H9 (cell line): ENCODE measurements at places on chromosomes 13 and 19.

GRCh38 chr19:50398675-50399367 is 14.7 kb downstream of the POLD1 start:
- no peak for DNase-seq

DNA sequence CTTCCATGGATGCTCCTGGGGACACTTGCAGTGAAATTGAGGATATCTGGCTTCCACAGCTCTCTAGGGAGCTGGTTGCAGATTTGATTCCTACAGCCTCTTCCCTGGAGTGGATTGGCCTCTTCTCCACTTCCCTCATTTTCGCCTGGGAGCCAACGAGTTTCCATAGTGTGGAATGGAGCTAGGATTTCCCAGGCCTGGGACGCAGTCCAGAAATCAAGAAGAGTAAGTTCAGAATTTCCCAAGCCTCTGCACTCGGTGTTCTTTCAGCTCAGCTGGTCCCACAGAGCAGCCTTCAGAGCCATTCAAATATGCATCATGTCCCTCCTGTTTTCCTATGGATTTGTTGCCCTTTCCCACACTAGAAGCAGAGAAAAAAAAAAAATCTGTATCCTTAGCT is 68.2 kb downstream of the RAP2A start:
- DNase-seq = no peak

DNA sequence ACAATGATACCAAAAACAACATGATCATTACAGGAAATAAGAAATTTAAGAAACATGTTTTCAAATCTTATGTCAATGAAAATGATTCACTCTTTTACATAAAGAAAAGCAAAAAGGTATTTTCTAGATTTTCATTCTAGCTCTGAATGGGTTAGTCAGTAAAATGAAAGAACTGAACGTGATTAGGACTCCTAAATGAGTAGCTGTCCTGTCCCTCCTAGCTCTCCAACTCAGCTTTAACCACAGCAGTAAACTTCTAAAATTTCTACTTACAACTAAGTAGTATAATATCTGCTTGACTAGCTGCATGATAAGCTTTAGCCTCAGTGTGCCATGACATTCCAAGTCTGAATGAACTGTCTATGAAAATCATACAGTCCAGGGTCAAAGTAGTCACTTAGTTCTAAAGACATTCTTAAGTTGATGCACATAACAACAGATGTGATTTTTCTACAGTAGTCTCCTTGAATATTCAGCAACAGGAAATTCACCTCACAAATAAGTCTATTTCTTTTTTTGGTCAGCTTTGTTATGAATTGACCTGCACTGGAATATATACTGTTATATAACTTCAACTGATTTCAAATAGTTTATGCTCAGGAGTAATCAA is 136.4 kb downstream of the MYCBP2 start:
- no peak for DNase-seq

- DNase-seq = no peak
Measured at GRCh38 chr13:28035146-28035782, 46.8 kb upstream of the URAD start.

DNA sequence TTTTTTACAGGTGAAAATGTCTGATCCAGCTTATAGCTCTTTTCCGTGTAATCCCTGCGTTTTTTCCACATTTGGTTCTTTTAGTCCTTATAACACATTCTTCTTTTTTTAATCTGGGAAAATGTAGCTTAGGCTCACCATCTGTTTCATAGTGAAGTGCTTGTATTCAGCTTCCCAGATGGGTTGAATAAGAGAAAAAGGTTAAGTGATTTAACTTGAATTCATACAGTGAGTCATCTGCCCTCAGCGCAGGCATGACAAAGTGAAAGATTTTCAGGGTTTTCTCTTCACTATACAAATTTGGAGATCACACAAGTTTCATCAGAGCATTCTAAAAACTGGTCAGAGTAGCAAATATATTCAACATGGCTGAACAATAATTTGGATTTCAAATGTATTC is 224.8 kb downstream of the SPRY2 start:
- DNase-seq = no peak

DNA sequence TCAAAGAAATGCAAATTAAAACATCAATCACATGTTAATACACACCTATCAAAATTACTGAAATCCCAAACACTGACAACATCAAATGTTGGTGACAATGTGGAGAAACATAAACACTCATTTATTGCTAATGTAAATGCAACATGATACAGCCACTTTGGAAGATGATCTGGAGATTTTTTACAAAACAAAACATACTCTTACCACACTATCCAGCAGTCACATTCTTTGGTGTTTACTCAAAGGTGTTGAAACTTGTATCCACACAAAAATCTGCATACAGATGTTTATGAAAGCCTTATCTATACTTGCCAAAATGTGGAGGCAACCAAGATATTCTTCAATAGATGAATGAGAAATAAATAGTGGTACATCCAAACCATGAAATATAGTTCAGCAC is 1219.5 kb upstream of the PCDH20 start:
- no peak for DNase-seq

- DNase-seq = no peak
Measured at GRCh38 chr19:36225219-36225892, 10.4 kb downstream of the ZNF146 start.

DNA sequence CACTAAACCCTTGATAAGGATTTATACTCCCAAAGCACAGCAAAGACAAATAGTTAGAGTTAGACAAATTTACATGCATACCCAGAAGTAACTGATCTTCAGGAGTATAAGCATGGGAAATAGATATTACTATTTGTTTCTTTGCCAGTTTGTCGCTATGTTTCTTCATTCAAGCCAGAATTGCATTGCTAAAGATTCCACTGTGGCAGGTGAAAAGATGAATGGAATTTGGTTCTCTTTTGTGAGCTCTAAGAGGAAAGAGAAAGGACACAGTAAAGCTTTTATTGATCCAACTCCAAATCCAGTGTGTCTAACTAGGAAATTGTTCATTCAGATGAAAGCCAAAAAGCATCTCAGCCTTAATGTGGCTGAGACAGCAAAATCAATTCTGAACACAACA is 292.3 kb upstream of the SPRY2 start:
- DNase-seq = no peak

DNA sequence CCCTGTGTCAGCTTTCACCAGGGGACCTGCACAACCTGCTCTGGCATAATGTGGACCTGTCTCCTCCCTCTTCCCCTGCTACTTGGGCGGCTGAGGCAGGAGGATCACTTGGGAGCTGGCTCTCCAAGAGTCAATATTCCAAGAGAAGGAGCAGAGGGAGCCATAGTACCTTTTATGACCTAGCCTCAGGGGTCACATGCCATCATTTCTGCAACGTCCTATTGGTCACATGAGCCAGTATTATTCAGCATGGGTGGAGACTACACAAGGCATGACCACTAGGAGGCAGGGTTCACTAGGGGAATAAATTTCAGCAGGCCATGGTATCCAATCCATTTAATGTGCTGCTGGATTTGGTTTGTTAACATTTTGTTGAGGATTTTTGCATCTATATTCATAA is 12.0 kb upstream of the SHFL start:
- DNase-seq = no peak

- peak; percentile 22 for DNase-seq
Measured at GRCh38 chr19:58479303-58479702, 3.2 kb downstream of the ZNF446 start.

DNA sequence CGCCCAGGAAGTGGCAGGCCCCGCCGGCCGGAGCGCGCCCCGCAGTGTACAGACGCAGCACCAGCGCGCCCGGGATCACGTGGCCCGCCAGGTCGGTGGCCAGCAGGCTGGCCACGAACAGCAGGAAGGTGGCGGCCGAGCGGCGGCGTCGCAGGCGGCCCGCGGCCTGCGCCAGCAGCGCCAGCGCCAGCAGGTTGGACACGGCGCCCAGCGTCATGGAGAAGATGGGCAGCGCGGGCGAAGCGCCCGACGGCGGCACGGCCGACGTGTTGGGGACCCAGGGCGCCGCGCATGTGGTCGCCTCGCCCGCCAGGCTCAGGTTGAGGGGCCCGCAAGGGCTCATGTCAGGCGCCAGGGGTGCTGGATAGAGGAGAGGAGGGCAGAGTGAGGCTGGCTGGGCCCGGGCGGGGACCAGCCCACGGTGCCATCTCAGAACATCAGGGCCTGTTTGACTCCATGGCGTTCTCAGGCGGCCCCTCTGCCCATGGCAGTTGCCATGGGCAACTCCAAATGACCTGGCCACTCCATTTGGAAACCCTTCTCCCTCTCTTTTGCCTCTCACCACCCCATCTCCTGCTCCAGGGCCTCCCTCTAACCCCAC is 1.1 kb downstream of the PTGER1 start:
- no peak for DNase-seq

- DNase-seq = no peak
Measured at GRCh38 chr13:111404746-111405145, 84.3 kb downstream of the TEX29 start.

- DNase-seq = no peak
Measured at GRCh38 chr19:4366666-4367335, 23.4 kb downstream of the MPND start.

DNA sequence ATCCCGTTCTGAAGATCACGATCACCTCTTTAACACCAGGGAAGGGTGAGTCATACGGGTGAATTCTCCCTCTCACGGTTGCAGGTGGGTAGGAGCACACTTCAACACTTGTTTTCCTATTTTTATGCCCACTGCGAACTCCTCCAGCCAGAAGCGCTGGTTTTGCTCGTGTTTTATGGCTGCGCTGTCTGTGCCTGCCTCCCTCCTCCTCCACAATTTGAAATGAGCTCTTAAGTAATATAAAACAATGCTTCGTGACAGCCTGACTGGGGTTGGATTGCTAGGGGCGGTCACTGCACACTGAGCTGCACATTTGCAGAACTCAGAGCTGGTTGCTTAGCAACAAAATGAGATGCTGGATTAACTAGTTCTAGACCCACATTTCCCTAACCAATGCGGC is 12.9 kb downstream of the CCDC70 start:
- no peak for DNase-seq

- DNase-seq = no peak
Measured at GRCh38 chr13:35598233-35598632, 121.7 kb upstream of the MAB21L1 start.

GRCh38 chr19:18683958-18684641 is 620 bp downstream of the CRTC1 start:
- peak; percentile 33 for DNase-seq

GRCh38 chr19:30492586-30493270 is 120.5 kb downstream of the ZNF536 start:
- peak; percentile 40 for DNase-seq

DNA sequence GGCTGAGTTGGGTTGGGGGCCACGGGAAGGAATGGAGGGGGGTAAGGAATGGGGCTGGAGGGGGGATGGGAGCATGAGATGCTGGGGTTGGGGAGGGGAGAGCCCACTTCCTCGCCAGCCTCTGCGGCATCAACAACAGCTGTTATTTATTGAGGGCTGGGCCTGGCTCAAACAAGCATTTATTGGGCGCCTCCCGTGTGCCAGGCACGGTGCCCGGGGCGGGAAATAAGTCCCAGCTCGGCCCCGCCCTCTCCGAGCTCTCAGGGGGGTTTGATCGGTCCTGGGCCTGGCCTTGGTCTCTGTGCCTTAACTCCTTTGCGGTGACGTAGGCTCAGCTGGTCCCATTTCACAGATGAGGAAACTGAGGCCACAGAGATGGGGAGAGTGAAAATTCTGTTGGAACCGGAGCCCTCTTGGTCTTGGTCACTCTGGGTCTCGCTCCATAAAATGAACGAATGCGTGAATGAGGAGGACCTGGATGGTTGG is 919 bp upstream of the ADAMTS10 start:
- DNase-seq = no peak

DNA sequence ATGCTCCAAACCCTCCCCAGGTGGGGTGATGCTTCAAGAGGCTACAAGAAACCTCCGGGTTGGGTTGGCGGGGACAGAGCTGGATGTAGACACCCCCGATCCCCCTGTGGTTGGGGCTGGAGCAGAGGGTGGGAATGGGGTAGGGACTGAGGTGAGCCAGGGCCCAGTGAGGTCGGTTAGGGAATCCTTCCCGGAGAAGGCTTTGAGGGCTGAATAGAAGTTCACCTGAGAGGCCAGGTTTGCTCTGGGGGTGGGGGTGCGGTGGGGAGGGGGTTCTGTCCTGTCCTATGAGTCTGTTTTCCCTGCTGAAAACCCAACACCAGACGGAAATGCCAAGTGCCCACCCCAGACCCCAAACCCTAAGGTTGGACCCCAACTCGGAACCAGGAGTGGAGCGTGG is 69.1 kb downstream of the CELF5 start:
- no peak for DNase-seq
